Ecto neural progenitor cell (in vitro differentiated cells): ENCODE measurements at places on chromosomes 3 and 15.

- no peak for DNase-seq
Measured at GRCh38 chr3:181879926-181880325, 168.2 kb downstream of the SOX2 start.

- no peak for DNase-seq
Measured at GRCh38 chr3:188309437-188310269, 155.7 kb downstream of the LPP start.

GRCh38 chr3:197518881-197519421 is 36.8 kb downstream of the BDH1 start:
- no peak for DNase-seq

- no peak for DNase-seq
Measured at GRCh38 chr15:65192016-65192415, 6.9 kb upstream of the CLPX start.

- no peak for DNase-seq
Measured at GRCh38 chr3:11159421-11159904, 5.2 kb downstream of the HRH1 start.

GRCh38 chr3:175980486-175981090 is 1121.5 kb downstream of the NAALADL2 start:
- no peak for DNase-seq

- DNase-seq = no peak
Measured at GRCh38 chr15:85690561-85691231, 104.0 kb downstream of the KLHL25 start.

- no peak for DNase-seq
Measured at GRCh38 chr3:132210476-132211346, 106.5 kb upstream of the ACP3 start.

GRCh38 chr3:71388535-71389120 is 194.9 kb downstream of the FOXP1 start:
- DNase-seq = no peak

- DNase-seq = no peak
Measured at GRCh38 chr3:24069045-24069444, 124.0 kb downstream of the NR1D2 start.

DNA sequence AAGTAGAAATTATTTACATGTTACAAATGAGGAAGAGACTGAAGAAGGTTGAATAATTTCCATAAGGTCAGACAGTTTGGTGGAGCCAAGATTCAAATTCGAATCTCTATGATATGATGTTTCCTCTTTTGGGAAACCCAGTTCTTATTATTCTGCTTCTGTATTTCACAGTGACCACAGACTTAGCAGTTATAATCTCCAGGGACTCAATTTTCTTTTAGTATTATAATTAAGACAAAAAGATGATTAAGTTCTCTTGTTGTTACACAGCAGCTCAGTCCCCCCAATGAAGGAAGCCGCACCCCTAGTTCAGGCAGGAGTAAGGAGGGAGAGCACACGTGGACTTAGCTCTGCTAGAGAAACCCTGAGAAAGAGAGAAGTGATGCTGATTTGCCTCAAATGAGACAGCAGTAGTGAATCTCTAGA is 130.6 kb downstream of the CCNL1 start:
- no peak for DNase-seq
